ENCODE measurements at places on chromosomes 5 and 9.
A peak's percentile ranks its signal among the peaks of the same experiment; 100 is the strongest.

DNA sequence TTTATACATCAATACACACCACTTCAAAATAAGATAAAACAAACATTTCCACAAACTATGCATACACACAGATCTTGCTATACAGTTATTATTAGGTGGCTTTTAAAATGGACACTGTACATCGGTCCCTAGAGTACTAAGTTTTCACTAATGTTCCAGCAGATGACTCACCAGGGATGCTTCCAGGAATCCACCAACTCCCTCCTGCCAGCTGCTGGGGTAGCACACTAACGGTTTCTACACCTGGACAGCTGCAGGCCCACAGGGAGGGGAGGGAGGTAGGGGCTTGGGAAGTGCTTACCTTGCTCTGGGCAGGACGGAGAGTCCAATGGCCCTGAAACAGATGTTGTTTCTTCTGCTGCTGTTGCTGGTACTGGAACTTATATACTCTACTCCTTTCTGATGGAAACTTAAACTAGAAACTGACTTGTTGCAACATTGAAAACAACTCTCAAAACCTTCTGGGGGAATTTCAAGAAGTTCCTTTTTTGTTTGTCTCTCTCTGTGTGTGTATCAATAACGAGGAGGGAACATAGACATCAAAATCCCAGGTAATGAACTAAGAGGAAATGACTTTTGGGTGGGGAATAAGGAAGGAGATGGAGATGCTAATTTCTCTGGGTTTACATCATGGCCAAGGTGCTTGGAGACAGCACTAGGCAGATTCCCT is at the start of gene IL12B:
IL12B (minus strand) TSS at position 357 of the 670 bp plus-strand sequence. CDS start 3,705 bp downstream, outside the sequence.
- DNase-seq, result no peak

GRCh38 chr5:83026930-83027687 is 50.1 kb downstream of the TMEM167A start:
- DNase-seq, result no peak

GRCh38 chr9:121992571-121993212 is 100.4 kb downstream of the TTLL11 start:
- DNase-seq, result peak; percentile 55

DNA sequence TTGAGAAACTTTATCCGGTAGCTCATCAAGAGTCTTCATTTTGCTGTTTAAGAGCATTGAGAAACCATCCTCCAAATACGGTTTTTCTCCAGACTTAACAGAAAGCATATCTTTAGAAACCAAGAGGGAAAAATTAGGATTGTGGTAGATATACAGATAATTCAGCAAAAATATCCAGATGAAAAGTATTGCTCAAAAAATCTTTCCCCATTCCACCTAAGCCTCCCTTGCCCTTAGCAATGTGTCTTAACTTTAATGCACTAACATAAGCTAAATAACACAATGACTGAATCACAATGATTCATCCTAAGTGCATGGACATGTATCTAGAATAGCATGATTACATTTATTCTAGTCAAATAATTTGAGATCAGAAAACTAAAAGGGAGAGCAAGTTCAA is 130.3 kb upstream of the TARS1 start:
- DNase-seq, result no peak

- DNase-seq, result no peak
These were observed 40.1 kb upstream of the BICD2 start for GRCh38 chr9:92804727-92805126.

- no peak for DNase-seq
These were observed 4.5 kb downstream of the ZNF608 start for GRCh38 chr5:124741711-124742496.

DNA sequence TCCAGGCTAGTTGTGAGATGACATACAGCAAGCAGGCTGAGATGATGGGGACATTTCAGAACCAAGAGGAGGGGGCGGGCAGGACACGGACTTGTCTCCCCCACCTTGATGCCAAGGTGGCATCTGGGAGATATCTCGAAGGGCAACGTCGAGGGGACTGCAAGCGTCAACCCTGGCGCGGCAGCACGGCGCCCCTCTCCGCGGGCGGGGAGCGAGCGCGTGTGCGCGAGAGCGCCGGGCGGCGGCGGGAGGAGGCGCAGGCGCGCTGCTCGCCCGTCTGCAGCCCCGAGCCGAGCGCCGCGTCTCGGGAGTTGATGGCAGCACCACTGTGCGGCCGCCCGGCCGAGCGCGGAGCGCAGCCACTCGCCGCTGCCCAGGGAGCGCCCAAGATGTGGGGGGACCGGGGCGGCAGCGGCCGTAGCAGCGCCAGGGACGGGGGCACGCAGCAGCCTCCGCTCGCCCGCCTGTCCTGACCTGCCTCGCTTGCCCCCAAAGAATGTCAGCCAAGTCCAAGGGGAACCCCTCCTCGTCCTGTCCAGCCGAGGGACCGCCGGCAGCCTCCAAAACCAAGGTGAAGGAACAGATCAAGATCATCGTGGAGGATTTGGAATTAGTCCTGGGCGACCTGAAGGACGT is at the start of gene PRR16:
PRR16 (plus strand) TSS at position 310 of the 636 bp plus-strand sequence.
- DNase-seq, result peak; percentile 68

- no peak for DNase-seq
These were observed 105.9 kb downstream of the DPYSL3 start for GRCh38 chr5:147403651-147404640.

DNA sequence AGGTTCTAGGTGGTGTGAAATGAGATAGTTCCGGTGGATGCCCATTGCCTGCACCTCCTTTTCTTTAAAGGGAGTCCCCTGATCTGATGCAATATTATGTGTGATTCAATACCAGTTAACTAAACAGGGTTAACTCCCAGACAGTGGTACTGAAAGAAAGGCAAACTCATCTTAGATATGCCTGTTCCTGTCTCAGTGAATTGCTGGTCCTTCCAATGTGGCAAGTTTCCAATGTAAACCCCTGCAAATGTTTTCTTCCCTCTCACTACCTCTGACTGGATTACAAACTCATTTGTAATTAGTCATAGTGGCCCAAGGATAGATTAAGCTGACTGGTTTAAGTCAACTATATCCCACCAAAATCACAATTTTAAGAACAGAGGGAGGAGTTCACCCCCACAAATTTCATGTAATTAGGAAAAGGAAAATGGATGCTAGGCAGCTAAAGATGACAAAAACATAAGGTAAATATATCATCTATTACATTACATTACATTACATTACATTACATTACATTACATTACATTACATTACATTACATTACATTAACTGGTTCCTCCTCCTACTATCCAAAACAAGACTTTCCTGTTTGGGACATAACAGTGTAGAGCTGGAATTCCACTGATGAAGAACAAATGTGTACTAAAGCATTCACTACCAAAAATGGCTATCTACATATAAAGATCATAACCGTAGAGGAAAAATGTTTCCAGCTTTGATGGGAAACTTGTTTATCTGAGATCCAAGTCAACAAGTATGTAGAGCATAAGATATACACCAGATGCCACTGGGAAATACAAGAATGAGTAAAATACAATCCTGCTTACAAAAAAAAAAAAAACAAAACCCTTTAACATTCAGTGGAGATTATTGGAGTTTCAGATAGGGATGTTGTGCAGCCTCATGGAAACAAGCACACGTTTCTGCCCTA is 121.5 kb upstream of the SNX2 start:
- DNase-seq, result no peak

- DNase-seq, result no peak
These were observed at the start of gene C5 for GRCh38 chr9:121050128-121050988. Gene C5, minus strand, starts transcription at chr9:121050275. Its CDS starts 29 bp downstream, at chr9:121050246.

DNA sequence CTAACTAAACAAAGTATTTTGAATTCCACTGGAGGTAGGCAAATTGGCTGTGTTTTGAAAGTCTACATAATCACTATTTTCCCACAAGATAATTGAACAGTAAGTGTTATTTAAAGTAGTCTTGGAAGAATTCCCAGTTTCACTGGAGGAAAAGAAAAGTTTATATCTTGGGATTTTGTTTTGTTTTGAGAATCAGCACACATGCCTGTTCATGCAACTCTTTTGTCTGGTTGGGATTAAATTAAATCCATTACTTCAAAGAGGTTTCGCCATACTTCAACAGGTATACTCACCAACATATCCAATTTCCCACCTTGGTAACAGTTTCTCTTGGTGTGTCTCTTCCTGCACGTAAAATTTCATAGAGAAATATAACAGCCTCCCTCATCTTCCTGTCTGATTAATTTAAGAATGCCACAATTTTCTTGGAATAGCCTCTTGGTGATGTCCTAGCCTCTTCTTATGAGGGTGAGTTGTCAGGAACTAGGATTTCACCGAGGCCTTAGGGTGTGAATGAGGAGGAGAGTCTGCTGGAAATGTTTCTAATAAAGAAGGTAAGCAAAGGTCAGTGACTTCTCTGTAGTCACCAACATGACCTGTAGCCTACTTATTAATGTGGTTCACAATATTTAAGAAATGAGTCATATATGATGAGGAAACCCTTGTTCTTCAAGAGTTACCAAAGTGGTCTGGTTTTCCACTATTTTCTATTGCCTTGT is 48.1 kb downstream of the ITGA2 start:
- no peak for DNase-seq

DNA sequence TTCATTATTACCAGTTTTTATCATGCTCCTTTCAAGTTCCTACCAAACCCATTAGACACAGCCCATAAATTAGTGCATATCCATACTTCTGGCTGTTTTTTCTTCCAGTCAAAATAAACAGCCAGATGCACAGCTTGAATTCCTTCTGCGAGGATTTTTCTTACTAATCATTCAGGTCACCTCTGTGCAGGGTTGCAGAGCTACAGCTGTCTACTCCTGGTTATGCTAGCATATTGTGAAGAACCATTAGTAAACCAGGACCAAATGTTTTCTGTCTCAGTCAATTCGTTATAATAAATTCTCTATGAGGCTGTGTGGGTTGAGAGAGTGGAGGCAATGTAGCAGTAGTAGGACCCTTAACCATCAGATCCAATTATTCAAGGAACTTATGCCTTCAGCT is 8.1 kb upstream of the MINAR2 start:
- no peak for DNase-seq
